ENCODE measurements at places on chromosomes 7 and 10.

GRCh38 chr7:45118292-45118691 lies 6.8 kb upstream of the TBRG4 start:
- no peak for ATAC-seq

DNA sequence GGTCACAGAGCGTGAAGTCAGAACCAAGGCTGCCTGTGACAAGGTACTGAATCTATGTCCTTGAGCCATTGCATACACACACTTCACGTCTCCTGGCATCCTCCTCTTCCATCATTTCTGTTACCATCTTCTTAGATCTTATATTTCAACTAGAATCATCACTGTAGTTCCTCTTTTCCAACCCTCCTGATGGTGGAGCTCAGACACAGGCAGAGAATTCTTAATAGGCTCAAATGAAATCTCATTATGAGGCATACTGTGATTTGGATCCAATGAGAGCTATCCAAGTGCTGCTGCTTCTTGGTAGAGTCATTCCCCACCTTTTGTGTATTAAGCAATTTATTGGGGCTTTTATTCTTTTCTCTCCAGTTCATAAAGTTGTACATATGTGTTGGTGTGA lies 113.2 kb downstream of the CALCR start:
- peak; percentile 23 for ATAC-seq

- ATAC-seq, result no peak
Measured at GRCh38 chr7:16268821-16269768, 152.2 kb downstream of the CRPPA start.

DNA sequence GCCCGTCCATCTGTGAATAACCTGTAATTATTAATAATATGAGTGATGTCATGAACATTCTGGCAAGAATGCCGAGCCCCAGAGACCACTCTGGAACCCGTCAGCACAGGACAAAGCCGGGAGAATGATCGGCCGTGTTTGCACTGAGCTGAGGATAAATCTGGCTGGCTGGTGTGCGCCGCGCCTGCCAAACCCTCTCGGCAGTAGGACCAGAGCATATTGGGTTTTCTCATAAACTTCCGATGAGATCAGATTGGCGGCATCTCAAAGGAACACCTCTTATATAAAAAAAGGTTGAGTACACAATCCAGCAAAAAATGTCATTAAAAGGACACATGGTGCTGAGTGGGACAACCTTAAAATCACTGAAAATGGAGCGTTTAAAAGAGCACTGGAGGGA lies 296.0 kb upstream of the MKI67 start:
- no peak for ATAC-seq

DNA sequence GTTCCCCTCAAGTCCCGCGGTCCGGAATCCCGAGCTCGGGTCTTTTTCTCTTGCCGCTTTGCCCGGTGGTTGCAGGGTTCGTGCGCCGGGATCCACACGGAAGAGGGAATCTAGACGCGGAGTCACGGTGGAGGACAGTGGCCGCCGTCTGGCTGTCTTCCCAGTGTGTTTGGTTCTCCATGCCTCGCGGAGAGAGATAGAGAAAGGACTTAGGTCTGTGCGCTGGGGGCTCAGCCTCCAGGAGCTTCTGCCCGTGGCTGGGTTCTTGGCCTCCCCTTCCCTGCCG lies 1.6 kb downstream of the FFAR4 start:
- no peak for ATAC-seq

GRCh38 chr10:100311298-100311697 lies 18.7 kb downstream of the PKD2L1 start:
- ATAC-seq, result no peak
